ENCODE measurements at places on chromosomes 5 and 9.
A peak's percentile ranks its signal among the peaks of the same experiment; 100 is the strongest.

DNA sequence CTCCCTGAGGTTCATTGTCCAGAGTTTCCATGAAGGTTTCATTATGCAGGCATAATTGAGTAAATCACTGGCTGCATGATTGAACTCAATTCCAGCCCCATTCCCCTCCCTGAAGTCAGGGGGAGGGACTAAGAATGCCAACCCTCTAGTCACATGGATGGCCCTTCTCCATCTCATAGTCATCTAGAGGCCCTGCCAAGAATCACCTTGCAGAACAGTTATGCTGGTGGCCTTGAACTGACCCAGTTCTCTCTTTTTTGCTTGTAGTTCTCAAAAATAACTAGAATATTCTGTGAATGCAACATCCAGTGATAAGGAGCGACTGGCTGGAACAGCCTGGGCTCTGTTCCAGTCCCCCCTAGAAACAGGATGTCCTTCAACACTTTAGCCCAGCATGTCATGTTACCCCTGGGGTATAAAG lies 31.7 kb downstream of the SLC35A4 start:
- no peak for DNase-seq

GRCh38 chr9:15724016-15724415 lies 171.2 kb downstream of the CCDC171 start:
- no peak for DNase-seq

GRCh38 chr5:52709167-52709925 lies 78.4 kb upstream of the ITGA1 start:
- no peak for DNase-seq

DNA sequence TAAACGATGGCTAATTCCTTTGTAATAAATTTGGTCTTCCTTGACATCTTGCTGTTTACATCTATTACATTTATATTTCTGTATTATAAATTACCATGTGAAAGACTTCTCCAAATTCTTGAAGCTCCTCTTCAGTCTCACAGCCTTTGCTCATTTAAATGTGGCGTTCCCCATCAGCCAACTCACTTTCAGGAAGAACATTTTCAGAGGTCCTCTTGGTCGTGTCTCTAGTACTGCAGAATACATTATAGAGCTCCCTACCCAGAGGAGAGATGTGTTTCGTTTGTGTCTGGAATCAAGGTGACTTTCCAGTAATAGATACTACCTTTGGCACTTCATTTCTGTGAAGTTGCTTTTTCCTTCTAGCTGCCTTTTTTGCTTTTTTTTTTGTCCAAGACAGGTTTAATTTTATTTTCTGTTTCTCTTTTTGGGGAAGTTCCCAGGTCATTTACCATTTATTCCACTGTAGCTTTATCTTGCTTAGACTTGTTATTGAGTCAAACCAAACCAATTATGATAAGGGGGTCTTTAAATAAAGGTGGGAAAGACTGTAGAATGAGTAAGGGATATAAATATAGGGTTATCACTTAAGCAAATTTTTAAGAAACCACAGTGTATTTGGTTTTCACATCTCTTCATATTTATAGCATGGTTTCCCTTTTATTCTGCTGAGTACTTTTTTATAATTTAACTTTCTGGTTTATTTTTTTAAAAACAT lies 12.8 kb downstream of the UBE2B start:
- no peak for DNase-seq

GRCh38 chr5:130720355-130720754 lies 444.7 kb downstream of the HINT1 start:
- peak; percentile 16 for DNase-seq

DNA sequence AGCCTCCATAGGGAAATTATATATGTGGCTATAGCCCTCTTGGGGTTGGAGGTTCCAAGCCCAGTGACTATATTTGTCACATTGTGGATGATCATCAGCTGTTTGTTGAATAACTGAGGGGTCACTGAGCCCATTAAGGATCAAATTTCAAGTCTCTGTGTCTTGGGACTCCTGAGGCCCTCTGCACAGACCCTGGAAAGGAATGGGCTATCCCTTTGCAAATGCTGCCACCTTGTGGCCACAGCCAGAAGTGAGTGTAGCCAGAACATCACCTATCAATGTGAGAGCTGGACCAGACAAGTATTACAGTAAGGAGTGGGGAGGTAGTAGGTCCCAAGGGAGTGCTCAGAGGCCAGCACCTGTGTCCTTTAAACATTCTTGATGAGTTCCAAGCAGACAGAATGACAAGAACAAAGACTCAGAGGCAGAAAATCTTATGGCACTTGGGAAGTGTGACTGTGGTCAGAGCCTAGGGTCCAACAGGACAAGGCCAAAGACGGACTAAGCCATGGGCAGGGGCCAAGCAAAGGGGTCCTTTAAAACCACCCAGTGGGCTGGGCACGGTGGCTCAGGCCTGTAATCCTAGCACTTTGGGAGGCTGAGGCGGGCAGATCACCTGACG lies 8.2 kb downstream of the RPP25L start:
- DNase-seq, result peak; percentile 90

GRCh38 chr9:38108326-38108725 lies 39.3 kb upstream of the SHB start:
- no peak for DNase-seq

DNA sequence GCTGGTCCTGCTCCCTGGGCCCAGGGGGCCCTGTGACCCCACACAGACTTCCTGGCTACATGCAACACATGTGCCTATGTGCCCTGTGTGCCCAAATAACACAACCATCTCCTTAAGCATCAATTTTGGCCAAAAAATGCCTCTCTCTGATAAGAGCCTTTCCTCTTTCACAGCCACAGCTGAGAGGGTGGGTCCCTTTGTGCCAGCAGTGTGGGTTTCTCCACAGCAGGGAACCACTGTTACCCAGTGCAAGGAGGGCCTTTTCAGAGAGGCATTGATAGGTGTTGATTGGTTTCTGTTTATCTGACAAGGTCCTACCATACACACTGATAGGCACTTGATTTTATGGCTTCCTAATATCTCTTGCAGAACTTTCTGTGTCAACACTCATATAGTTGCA lies 42.7 kb downstream of the SYK start:
- no peak for DNase-seq

DNA sequence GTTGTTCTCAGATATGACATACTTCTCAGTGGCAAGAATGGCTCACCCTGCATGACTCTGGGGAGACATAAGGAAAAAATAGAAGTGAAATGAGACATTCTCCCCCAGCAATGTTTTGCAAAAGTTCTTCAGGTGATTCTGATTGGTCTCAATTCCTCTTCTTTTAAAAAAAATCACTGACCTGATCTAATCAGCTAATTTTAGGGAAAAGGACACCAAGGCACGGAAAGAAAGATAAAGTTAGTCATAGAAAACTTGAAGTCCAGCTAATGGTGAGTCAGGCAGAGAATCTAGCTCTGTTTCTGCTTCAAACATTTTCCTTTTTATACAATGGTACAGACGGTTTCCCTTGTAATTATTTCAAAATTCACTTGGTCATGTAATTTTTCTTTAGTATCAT lies 1018.9 kb upstream of the ARRDC3 start:
- peak; percentile 39 for DNase-seq

GRCh38 chr5:176365351-176366231 lies at the start of gene ARL10:
Gene ARL10, plus strand, starts transcription at chr5:176365487. Its CDS starts 77 bp downstream, at chr5:176365564.
- peak; percentile 91 for DNase-seq

DNA sequence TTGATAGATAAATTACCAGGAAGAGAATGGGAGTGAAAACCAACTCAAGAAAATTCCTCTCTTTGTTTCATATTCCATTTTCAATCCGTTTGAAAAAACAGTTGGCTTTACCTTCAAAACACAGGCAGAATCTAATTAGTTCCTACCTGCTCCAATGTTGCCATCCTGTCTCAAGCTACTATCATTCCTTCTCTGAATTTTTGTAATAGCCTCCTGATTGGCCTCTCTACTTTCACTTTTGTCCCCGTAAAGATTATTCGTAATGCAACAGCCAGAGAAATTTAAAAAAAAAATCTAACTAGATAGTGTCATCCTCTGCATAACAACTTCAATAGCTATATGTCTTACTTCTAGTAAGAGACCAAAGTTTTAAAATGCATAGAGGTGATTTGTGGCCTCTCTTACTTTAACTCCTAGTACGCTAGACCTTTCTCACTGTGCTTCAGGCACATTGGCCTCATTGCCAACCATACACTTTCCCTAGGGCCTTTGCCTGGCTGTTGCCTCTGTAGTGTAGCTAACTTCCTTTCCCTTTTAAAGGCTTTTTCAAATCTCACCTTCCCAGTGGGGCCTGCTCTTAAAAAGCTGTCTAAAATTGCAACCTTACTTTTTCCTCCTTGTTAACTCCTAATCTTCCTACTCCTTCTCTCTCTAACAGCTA lies 311.3 kb upstream of the GRIN3A start:
- DNase-seq, result no peak

DNA sequence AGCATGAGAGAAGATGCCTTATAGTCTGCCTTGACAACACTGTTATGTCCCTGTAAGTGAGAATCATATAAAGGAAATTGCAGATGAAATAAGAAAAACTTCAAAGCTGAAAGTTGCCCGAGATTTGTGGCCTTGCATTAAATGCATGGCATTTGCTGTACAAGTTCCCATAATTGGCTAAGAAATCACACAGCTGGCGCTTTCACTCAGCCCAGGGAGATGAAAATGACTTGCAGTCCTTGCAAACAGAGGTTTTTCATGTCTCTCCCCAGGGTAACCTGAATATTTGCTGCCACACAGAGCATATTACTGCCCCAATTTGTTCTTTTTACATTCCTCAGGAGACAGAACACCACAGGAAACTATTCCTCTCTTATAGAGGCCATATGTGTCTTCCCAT lies 174.8 kb downstream of the FAM114A2 start:
- no peak for DNase-seq

GRCh38 chr5:177968661-177969211 lies 27.3 kb downstream of the PROP1 start:
- no peak for DNase-seq

DNA sequence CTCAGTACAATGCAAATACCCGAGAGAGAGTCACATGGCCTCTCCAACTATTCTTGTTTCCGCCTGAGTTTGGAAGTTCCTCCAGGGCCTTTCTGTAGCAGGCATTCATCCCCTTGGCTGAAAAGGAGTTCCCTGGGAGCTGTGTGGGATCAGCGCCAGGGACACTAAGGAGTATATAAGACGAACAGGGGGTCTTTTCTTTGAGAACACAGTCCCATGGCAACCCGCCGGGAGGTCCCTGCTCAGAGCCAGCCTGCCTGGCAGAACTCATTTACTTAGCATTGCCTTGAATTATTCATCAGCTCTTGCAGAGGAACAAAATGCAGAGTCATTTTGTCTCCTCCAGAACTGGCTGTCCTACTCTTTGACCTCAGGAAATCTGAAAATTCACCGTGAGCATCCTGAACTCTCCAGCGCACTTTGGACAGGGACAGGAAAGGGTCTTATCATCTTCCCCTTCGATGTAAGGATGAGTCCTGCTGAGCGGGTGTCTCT lies 120.4 kb upstream of the OSMR start:
- DNase-seq, result no peak

- DNase-seq, result no peak
Measured at GRCh38 chr5:29230591-29230990, 1962.9 kb upstream of the CDH6 start.

Data from AG20443 (cell line).